ENCODE measurements at places on chromosomes 7 and 10.

GRCh38 chr7:27961255-27961654 is 219.3 kb downstream of the JAZF1 start:
- no peak for DNase-seq

GRCh38 chr7:26500749-26501352 is 209.2 kb downstream of the SNX10 start:
- no peak for DNase-seq

GRCh38 chr10:48423884-48424283 is 117.4 kb downstream of the MAPK8 start:
- DNase-seq: no peak

GRCh38 chr7:30510124-30511075 is 5.8 kb upstream of the GGCT start:
- DNase-seq: no peak

DNA sequence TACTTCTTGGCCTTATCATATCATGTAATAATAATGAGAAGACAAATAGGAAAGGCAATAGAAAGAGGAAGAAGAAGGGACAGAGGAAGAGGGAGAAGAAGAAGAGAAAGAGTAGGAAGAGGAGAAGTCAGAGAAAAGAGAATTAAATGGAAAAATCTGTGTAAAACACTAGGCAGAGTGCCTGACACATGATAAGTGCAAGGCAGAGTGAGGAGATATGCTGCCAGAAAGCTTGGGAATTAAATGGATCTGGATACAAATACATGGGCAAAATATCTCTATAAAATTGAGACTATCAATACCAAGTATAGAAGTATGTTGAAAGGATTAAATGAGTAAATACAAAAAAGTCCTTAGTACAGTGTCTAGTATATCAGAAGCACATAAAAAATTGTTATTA is 124.8 kb downstream of the CACNA2D1 start:
- DNase-seq: no peak
